ENCODE measurements at places on chromosomes 5 and 9. TPM values are rescaled to one million over a fixed set of nuclear protein-coding genes. Genes with fewer than 3 reads are reported as not detected.

DNA sequence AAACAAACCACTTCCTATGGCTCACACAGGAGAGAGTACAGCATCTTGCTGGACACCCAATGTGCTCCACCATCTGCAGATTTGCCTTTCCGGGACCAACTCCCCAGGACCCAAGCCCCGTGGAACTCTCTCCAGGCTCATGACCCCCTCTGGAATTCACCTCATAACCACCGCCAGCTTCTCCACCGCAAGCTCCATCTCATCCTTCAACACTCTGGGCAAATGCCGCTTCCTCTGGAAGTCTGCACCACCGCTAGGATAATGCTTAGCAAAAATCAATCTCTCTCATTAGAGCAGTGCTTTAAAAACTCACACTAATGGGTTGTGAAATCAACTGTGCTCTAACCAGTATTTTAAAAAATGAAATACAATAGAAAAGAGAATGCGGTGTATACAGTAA lies 150.0 kb downstream of the COL23A1 start:
- H3K4me1 ChIP-seq, result no peaks in the 10 kb centered on the region
- H3K4me3 ChIP-seq, result no peak overlapping the region
- DNase-seq, result no peak

The SYK gene
- total RNA-seq, result 7.7 TPM

DNA sequence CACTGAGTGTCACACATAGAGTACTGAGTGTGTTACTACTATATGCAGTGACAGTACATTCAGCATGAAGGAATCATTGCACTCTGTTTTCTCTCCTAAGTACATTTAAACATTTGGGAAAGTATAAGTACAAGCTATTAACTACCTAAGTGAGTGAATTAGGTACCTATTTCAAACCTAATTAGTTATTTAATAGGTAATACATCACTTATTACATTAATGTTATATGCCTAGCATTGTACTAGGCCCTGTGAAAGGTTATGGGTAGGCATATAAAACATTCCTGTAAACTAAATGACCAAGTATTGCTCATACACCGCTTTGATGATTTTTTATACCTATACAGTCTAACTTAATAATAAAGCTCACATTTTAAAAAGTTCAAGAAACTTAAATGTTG lies 25.7 kb upstream of the PPP3R2 start:
- H3K27ac ChIP-seq, result no peak overlapping the region
- H3K27me3 ChIP-seq, result peaks cover 10% of the 10 kb centered on the region
- no peak for DNase-seq

- no peaks in the 10 kb centered on the region for H3K4me1 ChIP-seq
- no peaks in the 10 kb centered on the region for H3K36me3 ChIP-seq
- no peak overlapping the region for H3K27ac ChIP-seq
- no peaks in the 10 kb centered on the region for H3K27me3 ChIP-seq
Measured at GRCh38 chr5:102450313-102450990, 48.3 kb downstream of the SLCO6A1 start.

GRCh38 chr5:112979723-112980122 lies 3.1 kb downstream of the DCP2 start:
- peaks cover 7% of the 10 kb centered on the region for H3K36me3 ChIP-seq
- peak overlapping the region; percentile 98 for H3K27ac ChIP-seq
- peak overlapping the region; percentile 81 for H3K4me3 ChIP-seq
- peaks cover 56% of the 10 kb centered on the region for H3K4me1 ChIP-seq
- H3K27me3 ChIP-seq, result no peaks in the 10 kb centered on the region
- DNase-seq, result no peak

The PCDHGA4 gene
- 0.12 TPM for total RNA-seq

DNA sequence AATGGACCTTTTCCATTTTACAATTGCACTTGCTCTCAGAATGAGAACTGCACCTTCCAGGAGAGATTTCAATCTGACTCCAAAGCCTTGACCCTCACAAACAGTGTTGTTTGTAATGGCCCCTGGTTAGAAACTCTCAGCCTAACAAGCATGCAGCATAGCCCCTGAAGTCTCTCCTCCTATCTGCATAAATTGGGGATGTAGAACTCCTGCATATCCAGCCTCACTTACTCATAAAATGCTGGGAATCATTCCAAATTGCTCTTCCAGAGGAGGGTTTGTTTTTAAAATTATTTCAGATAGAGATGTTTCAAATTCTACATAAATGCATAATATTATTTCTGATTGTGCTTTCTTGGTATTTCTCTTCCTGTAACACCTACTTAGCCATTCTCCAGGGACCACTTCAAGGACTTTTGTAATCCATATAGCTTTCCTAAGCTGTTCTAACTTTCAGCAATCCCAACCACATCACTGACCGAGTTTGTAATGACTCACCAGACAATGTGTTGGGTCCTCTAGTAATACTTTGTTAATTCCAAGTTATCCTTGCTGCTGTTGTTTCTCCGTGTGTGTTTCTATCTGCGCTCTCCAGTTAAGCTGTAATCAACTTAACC lies 143.8 kb upstream of the CCDC152 start:
- no peak overlapping the region for H3K4me3 ChIP-seq
- peaks cover 42% of the 10 kb centered on the region for H3K27me3 ChIP-seq
- DNase-seq, result no peak

DNA sequence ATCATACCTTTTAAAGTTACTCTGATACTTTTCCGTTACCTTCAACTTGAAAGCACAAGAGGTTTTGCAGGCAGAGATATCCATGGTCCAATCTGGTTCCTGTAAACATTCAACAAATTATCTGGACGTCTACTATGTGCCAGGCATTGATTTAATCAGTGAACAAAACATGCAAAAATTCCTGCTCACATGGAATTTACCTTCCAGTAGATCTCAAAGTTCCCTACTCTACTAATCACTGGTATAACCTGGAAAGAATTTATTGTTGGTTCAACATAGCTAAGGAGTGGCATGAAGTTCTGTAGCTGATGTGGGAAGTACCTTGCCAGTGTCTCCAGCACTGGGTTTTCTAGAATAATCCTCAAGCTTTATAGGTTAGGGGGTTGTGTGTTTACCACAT lies 9.8 kb downstream of the OCLN start:
- H3K27ac ChIP-seq, result no peak overlapping the region
- no peak overlapping the region for H3K4me3 ChIP-seq
- DNase-seq, result no peak
- no peaks in the 10 kb centered on the region for H3K4me1 ChIP-seq

DNA sequence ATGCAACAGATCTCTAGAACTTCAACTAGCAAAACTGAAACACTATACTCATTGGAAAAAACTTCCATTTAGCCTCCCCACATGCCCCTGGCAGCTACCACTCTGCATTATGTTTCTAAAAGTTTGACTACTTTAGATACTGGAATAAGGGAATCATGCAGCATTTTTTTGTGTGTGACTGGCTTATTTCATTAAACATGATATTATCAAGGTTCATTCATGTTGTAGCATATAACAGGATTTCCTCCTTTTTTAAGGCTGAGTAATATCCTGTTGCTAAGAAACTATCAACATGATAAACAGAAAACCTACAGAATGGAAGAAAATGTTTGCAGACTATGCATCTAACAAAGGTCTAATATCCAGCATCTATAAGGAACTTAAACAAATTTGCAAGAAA lies 597.9 kb downstream of the DMRTA1 start:
- no peaks in the 10 kb centered on the region for H3K27me3 ChIP-seq
- no peak overlapping the region for H3K27ac ChIP-seq
- no peak for DNase-seq

DNA sequence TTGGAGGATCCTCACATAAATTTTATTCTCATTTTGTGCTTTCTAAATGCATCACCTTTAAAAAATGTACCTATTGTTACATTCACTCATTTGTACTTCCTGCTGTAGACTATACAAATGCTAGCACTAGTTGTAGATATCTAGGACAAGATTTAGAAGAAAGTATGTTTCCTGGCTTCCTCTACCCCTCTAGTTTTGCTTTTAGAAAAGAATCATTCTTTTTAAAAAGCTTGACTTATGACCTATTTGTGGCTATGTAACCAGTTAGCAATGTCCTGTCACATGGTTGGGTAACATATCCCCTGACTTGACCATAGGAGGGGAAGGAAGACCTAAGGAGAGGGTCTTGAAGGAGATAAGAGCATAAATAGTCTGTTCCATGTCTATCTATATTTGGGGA lies 13.3 kb downstream of the CAMK4 start:
- H3K36me3 ChIP-seq, result peaks cover 2% of the 10 kb centered on the region
- peak overlapping the region; percentile 100 for H3K27ac ChIP-seq
- peak overlapping the region; percentile 87 for H3K4me3 ChIP-seq
- peaks cover 67% of the 10 kb centered on the region for H3K4me1 ChIP-seq

- peaks cover 6% of the 10 kb centered on the region for H3K27me3 ChIP-seq
- peaks cover 4% of the 10 kb centered on the region for H3K4me1 ChIP-seq
- no peaks in the 10 kb centered on the region for H3K36me3 ChIP-seq
- DNase-seq, result no peak
- peak overlapping the region; percentile 43 for H3K4me3 ChIP-seq
Measured at GRCh38 chr9:135757356-135757755, 55.4 kb downstream of the KCNT1 start.

- H3K4me1 ChIP-seq, result peaks cover 17% of the 10 kb centered on the region
- no peaks in the 10 kb centered on the region for H3K36me3 ChIP-seq
- no peak overlapping the region for H3K27ac ChIP-seq
- no peak for DNase-seq
- H3K27me3 ChIP-seq, result no peaks in the 10 kb centered on the region
- no peak overlapping the region for H3K4me3 ChIP-seq
Measured at GRCh38 chr9:98789483-98790133, 6.7 kb downstream of the ANKS6 start.

- H3K27me3 ChIP-seq, result no peaks in the 10 kb centered on the region
- DNase-seq, result no peak
- H3K4me3 ChIP-seq, result no peak overlapping the region
- no peaks in the 10 kb centered on the region for H3K4me1 ChIP-seq
- no peaks in the 10 kb centered on the region for H3K36me3 ChIP-seq
Measured at GRCh38 chr9:13020146-13021040, 245.6 kb downstream of the LURAP1L start.

GRCh38 chr9:115058684-115059315 lies 59.2 kb downstream of the TNC start:
- H3K4me3 ChIP-seq, result no peak overlapping the region
- H3K27ac ChIP-seq, result no peak overlapping the region
- H3K36me3 ChIP-seq, result no peaks in the 10 kb centered on the region

DNA sequence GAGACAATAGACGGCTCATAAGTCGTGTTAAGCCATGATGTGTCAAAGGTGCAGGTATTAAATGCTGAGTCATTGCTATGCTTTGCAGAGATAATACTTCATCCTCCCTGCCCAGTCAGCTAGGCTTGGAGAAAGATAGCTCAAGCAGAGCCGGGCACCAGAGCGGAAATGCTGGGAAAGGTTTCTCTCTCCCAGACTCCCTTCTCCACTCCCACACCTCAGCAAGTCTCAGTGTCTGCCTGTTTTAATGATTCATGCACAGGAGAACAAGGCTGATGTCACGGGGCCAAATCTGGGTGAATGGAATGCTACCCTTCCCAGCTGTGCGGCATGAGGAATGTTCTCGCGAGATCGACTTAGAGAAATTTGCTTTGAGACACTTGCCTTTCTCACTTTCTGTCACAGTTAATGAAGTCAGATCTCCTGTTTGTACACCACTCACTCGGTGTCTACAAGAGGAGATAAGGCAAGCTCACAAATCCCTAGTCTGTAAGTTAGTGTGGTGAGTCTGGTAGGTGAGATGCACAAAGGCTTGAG lies 204.4 kb downstream of the EFNA5 start:
- H3K4me1 ChIP-seq, result peaks cover 8% of the 10 kb centered on the region
- H3K36me3 ChIP-seq, result no peaks in the 10 kb centered on the region
- peaks cover 15% of the 10 kb centered on the region for H3K27me3 ChIP-seq
- DNase-seq, result no peak

The C9orf153 gene
- 0.92 TPM for total RNA-seq

- DNase-seq, result no peak
- H3K4me3 ChIP-seq, result no peak overlapping the region
- H3K27me3 ChIP-seq, result no peaks in the 10 kb centered on the region
- H3K4me1 ChIP-seq, result peaks cover 22% of the 10 kb centered on the region
- H3K36me3 ChIP-seq, result peaks cover 9% of the 10 kb centered on the region
Measured at GRCh38 chr5:873328-873727, 19.3 kb downstream of the BRD9 start.

Data from T-helper 17 cell (primary cell).